ENCODE measurements at places on chromosomes 3 and 15. TPM values are rescaled to one million over a fixed set of nuclear protein-coding genes. Genes with fewer than 3 reads are reported as not detected.

The POLQ gene
- polyA plus RNA-seq = 0.04 TPM

The DPH6 gene
- 7.4 TPM for polyA plus RNA-seq

The CYP1A2 gene
- polyA plus RNA-seq = not detected

The PGBD4 gene
- 1.0 TPM for polyA plus RNA-seq

The DUOXA2 gene
- not detected for polyA plus RNA-seq

The SLC38A3 gene
- 4.5 TPM for polyA plus RNA-seq

The GOLGA8H gene
- polyA plus RNA-seq = 0.17 TPM

- H3K4me1 ChIP-seq = no peaks in the 10 kb centered on the region
- no peaks in the 10 kb centered on the region for H3K27me3 ChIP-seq
- H3K36me3 ChIP-seq = no peaks in the 10 kb centered on the region
- no peak overlapping the region for H3K4me3 ChIP-seq
Measured at GRCh38 chr15:74531144-74531811, 9.7 kb upstream of the ARID3B start.

DNA sequence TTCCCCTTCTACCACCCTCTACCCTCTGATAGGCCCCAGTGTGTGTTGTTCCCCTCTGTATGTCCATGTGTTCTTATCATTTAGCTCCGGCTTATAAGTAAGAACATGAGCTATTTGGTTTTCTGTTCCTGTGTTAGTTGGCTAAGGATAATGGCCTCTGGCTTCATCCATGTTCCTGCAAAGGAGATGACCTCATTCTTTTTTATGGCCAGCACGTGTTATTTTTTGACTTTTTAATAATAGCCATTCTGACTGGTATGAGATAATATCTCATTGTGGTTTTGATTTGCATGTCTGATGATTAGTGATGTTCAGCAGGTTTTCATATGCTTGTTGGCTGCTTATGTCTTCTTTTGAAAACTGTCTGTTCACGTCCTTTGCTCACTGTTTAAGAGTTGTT, 63.1 kb upstream of the NPHP3 start:
- H3K4me1 ChIP-seq = peaks cover 27% of the 10 kb centered on the region
- H3K27ac ChIP-seq = no peak overlapping the region
- no peaks in the 10 kb centered on the region for H3K36me3 ChIP-seq
- no peak for DNase-seq

DNA sequence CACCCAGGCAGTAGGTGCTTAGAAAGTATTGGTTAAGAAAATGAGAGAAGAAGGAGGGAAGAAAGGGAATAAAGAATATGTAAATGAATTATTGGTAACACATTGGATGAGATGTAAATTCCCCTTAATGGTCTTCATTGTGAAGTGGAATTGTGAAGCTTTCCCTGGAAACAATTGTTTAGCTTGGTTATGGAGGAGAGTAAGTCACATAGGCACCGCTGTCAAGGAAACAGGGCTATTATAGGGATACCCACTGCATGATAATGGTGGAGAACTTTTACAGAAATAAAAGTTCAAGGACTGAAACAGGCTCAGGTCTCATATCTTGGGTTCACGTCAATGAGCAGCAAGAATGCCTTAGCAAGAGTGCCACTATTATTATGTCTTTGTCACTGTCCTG, 9.5 kb downstream of the SYNPR start:
- H3K27ac ChIP-seq = no peak overlapping the region
- no peak overlapping the region for H3K4me3 ChIP-seq
- no peaks in the 10 kb centered on the region for H3K27me3 ChIP-seq

- no peak overlapping the region for H3K4me3 ChIP-seq
- H3K4me1 ChIP-seq = peaks cover 9% of the 10 kb centered on the region
- H3K36me3 ChIP-seq = no peaks in the 10 kb centered on the region
- H3K27me3 ChIP-seq = no peaks in the 10 kb centered on the region
Measured at GRCh38 chr3:188002626-188003138, 151.3 kb upstream of the LPP start.

- H3K36me3 ChIP-seq = peaks cover 4% of the 10 kb centered on the region
- H3K27ac ChIP-seq = no peak overlapping the region
- H3K27me3 ChIP-seq = no peaks in the 10 kb centered on the region
- DNase-seq = no peak
- H3K4me3 ChIP-seq = no peak overlapping the region
Measured at GRCh38 chr15:49320351-49320750, 102.7 kb upstream of the FGF7 start.

- peaks cover 17% of the 10 kb centered on the region for H3K4me1 ChIP-seq
- no peaks in the 10 kb centered on the region for H3K27me3 ChIP-seq
- peak overlapping the region; percentile 90 for H3K27ac ChIP-seq
Measured at GRCh38 chr15:65421360-65422215, 1.2 kb downstream of the IGDCC4 start.

All from psoas muscle (tissue), 8 donors.